CD4-positive, alpha-beta T cell treated with Interferon alpha-2 for 1 hour (primary cell): ENCODE measurements at places on chromosomes 2 and 18.

DNA sequence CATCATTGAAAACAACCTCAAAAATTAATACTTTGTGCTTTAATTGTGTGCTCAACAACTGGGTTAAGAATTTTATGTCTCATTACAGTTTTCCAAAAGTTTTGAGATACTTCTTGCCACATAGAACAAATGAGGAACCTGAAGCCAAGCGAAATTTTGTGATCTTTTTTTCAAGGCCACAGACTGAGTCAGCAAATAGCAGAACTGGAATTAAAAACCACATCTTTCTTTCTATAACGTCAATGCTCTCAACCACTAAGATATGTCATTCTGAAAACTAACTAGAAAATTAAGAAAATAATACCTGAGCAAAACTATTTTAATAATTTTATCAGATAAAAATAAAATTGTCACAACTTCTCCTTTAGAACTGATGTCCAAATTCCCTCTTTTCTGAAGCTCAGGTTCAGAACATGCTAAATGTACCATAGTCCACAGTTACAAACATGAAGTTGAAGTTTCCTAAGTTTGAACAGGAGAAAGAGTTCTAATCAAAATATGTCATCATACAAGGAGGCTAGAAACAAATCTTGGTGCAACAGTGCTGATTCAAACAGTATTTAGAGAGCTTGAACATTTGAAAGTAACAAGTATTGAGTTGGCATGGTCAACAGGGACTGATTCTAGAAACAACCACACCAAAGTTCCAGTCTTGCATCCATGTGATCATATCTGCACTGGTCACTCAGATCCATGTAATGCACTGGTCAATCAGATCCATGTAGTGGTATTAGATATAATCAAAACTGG, 27.6 kb upstream of the CALCRL start:
- DNase-seq = no peak

- peak; percentile 50 for DNase-seq
These were observed 113.7 kb downstream of the BCL2 start for GRCh38 chr18:63205791-63206252.

GRCh38 chr18:79571211-79572092, 108.2 kb upstream of the CTDP1 start:
- no peak for DNase-seq

DNA sequence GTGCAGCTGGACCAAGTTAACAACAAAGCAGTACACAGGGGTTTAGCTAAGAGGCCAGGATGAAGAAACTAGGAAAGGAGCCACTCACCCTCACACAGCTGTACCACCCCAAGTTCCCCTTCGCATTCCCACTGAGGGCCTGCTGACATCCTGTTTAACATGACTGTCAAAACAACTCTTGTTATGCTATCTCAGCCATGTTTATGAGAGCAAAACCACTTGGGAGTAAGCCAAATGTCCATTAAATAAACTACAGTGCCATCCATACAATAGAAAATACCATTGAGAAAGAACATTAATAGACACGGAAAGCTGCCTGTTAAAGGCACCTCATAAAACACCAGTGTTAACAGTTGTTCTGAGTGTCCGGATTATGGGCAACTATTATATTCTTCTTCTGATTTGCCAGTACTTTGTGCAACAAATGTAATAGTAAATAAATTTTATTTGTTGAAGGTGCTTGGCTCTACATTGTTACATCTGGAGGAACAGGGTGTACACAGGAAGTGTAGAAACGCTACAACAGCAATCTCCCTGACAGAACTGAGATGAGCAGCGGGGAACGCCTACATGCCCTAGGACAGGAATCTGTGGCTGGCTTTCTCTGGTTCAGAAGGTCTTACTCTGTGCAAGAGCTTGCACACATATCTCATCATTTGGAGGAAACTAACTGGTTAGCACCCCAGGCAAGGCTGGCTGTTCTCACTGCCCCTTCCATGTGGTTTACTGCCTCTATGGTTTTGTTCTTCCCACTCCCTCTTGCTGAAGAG, 85.6 kb downstream of the EHD3 start:
- DNase-seq = peak; percentile 8

GRCh38 chr18:40356168-40356567, 1598.9 kb upstream of the PIK3C3 start:
- DNase-seq = no peak

DNA sequence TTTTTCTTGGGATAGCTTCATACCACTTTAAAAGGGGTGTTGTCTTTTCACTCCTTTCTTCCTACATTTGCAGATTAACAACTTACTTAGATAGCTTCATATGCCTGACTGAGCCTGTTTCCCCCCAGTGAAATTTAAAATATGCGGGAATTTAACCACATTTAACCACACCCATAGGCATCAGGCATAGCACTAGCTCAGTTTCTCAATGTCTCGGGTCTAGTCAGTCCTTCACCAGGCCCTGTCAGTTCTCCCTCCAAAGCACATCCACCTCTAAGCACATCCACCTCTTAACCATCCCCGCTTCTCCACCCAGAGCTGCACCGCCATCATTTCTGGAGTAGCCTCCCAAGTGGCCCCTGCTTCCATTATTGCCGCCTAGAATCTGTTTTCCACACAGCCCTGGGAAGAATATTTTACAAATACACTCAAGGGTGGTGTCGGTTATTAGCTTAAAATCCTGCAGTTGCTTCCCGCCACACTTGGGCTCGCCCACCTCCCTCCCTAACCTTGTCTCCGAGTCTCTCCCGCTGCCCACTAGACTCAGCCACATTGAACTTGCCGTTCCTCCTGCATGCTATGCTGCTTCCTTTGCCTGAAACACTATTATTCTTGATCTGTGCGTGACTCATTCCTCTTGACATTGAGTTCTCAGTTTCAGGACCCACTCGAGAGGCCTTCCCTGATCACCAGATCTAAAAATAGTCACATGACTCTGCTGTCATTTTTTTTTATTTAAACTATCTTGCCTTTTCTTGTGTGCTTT, 68.3 kb downstream of the SPTBN1 start:
- no peak for DNase-seq
